CD4-positive, alpha-beta T cell treated with Interleukin-21 for 1 hour (primary cell): ENCODE measurements at places on chromosomes 2 and 18.

GRCh38 chr2:216858312-216858711 is 1.6 kb downstream of the TNP1 start:
- DNase-seq: no peak

- no peak for DNase-seq
Measured at GRCh38 chr2:141513853-141514252, 617.0 kb downstream of the LRP1B start.

DNA sequence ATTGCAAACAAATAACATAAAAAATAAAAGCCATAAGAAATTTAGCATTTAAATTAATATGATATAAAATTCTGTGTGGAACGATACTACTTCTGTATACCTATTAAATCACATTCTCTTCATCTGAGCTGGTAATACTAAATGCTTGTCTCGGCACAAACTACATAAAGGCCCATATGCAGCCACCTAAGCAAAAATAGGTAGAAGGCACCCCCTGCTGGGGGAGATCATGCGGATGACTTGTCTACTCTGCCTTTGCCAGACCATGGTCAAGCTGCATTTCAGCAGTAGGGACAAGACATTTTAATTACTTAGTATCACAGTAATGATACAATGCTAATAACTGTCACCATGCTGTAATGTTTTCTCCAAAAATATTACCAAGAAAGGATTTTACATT is 108.0 kb downstream of the CDH19 start:
- DNase-seq: no peak

GRCh38 chr2:120632796-120633646 is 102.6 kb upstream of the GLI2 start:
- no peak for DNase-seq

- no peak for DNase-seq
Measured at GRCh38 chr2:9535177-9535576, 20.5 kb downstream of the ADAM17 start.

GRCh38 chr2:198376677-198377076 is 572.3 kb downstream of the PLCL1 start:
- DNase-seq: no peak

DNA sequence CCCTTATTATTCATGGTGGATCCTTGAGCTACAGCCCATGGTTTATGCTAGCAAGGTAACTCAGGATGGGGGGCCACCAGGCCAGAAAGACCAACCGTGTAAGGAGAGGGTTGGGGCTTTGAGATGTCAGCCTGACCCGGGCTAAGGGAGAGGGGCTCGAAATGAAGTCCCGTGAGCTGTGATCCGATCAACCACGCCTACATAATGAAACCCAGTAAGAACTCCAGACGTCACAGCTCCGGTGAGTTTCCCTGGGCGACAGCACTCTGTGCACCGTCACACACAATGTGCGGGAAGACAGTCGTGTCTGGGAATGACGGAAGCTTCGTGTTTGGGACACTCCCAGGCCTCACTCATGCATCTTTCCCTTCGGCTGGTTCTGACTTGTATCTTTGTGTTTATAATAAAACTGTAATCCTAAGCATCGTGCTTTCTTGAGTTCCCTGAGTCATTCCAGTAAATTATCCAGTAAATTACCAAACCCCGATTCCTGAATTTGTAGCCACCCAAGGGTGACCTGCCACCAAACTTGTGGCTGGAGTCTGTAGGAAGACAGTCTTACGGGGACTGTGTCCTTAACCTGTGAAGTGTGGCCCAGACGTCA is 44.2 kb downstream of the CYP27C1 start:
- DNase-seq: no peak

GRCh38 chr18:26504831-26505230 is 43.5 kb downstream of the KCTD1 start:
- DNase-seq: no peak

GRCh38 chr18:13611142-13611600 is 115.2 kb downstream of the FAM210A start:
- DNase-seq: peak; percentile 64

- DNase-seq: no peak
Measured at GRCh38 chr2:124836416-124836815, 811.3 kb downstream of the CNTNAP5 start.

GRCh38 chr18:60893355-60894097 is 439.7 kb upstream of the CDH20 start:
- DNase-seq: no peak

- DNase-seq: no peak
Measured at GRCh38 chr2:16125614-16126516, 185.5 kb downstream of the MYCN start.

DNA sequence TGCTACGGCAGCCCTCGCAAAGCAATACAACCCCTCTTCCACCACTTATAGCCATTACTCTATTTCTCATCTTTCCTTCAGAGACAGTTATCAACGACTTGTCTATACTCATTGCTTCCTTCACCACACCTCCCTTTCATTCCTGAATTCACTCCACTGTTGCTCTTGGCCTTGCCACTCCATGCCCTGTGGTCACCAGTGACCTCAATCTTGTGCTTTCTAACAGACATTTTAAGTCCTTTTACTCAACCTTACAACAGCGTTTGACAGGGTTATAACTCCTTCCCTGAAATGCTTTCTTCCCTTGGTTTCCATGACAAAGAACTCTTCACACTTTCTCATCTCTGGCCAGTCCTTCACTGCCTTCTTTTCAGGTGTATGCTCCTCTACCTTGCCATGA is 90.6 kb upstream of the CCDC141 start:
- DNase-seq: no peak

DNA sequence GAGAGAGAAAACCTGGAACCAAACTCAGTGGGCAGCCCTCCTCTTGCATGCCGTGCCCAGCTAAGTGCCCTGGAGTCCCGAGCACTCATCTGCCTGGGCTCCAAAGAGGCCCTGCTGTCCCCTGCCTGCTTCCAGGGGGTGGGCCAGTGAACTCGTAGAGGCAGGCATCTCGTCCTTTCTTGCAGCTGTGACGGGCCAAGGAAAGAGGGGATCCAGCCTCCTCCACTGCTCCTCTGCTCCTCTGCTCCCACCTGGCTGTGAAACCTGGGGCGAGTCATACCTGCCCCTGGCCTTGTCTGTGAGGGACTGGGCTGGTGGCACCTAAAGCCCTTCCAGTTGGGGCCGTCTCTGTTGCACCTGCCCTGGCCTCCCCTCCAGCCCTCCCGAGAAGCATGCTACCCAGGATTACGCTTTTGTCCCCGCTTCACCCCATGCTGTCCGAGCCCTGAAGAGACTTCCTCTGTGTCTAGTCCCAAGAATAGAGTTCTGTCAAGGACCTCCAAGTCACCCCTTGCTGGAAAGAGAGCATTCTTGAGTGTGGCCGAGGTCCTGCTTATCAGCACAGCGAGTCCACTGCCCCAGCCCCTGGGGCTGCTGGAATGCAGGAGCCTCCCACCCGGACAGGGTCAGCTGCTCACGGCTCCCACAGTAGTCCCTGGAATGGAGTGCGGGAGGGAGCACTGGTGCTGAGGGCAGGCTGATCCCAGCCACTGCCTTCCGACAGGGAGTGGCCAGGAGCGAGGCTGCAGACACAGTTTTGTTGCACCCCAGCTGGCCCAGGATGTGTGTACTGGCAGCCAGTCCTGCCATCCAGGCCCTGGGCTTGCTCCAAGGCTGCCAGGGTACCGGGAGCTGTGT is 14.3 kb downstream of the KCNK3 start:
- DNase-seq: no peak

DNA sequence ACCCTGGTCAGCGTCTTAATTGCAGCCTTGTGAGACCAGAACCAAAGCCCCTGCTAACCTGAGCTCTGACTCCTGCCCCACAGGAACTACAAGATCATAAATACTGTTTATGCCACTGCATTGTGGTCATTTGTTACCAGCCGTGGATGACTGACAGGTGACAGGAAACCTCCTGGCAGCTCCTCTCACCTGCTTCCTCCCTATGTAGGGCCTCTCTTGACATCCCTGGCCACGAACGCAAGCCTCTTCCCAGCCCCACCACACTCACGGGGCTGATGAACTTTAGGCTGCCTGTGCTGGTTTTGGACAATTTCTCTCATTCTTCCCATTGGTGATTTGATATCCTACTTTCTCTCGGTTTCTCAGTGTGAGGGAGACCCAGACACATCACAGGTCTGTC is 357.2 kb upstream of the MYT1L start:
- DNase-seq: no peak

- DNase-seq: no peak
Measured at GRCh38 chr2:127392133-127392827, 4.5 kb upstream of the MAP3K2 start.

- peak; percentile 1 for DNase-seq
Measured at GRCh38 chr2:146734042-146734820, 1110.6 kb upstream of the ACVR2A start.

DNA sequence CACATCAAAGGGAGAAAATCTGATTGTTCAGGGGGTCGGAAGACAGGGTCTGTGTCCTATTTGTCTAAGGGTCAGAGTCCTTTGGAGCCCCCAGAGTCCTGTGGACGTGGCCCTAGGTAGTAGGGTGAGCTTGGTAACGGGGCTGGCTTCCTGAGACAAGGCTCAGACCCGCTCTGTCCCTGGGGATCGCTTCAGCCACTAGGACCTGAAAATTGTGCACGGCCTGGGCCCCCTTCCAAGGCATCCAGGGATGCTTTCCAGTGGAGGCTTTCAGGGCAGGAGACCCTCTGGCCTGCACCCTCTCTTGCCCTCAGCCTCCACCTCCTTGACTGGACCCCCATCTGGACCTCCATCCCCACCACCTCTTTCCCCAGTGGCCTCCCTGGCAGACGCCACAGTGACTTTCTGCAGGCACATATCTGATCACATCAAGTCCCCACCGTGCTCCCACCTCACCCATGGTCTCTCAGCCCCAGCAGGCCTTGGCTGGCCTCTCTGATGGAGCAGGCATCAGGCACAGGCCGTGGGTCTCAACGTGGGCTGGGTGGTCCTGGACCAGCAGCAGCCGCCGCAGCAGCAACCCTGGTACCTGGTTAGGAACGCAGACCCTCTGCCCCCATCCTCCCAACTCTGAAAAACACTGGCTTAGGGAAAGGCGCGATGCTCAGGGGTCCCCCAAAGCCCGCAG is 3.8 kb downstream of the PROC start:
- DNase-seq: no peak

GRCh38 chr18:22601481-22601880 is 183.8 kb upstream of the CTAGE1 start:
- DNase-seq: no peak

- DNase-seq: no peak
Measured at GRCh38 chr2:2992634-2993033, 385.0 kb downstream of the EIPR1 start.

GRCh38 chr18:46141199-46141598 is 37.0 kb downstream of the HAUS1 start:
- no peak for DNase-seq

DNA sequence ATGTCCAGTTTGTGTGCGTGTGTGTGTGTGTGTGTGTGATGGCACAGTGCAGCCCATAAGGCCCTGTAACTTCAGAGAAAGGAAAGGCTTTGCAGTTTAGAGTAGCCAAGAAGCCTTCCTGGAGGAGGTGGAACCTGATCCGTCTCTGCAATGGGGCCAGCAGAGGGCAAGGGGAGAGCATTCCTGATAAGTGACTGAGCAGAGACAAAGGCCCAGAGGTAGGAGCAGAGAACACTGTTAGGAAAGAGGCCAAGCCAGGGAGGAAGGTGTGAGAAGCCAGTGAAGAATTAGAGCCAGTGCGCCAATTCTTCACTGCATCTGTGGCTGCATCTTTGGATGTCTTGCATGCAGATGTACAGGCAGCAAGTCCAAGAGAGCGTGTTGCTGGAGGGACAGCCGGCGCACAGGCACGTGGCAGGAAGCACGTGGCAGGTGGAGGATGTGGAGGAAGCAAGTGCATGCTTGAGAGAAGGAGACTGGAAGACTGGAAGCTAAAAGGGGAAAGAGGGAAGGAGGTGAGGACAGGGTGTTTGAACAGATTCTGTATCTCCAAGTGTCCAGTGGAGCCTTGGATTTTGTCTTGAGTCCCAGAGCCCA is 196.3 kb downstream of the CTIF start:
- no peak for DNase-seq

GRCh38 chr2:220332886-220333285 is 705.5 kb downstream of the SLC4A3 start:
- no peak for DNase-seq

- DNase-seq: peak; percentile 75
Measured at GRCh38 chr2:8514796-8515758, 166.8 kb upstream of the ID2 start.

GRCh38 chr2:191298306-191298705 is 53.1 kb downstream of the MYO1B start:
- no peak for DNase-seq

DNA sequence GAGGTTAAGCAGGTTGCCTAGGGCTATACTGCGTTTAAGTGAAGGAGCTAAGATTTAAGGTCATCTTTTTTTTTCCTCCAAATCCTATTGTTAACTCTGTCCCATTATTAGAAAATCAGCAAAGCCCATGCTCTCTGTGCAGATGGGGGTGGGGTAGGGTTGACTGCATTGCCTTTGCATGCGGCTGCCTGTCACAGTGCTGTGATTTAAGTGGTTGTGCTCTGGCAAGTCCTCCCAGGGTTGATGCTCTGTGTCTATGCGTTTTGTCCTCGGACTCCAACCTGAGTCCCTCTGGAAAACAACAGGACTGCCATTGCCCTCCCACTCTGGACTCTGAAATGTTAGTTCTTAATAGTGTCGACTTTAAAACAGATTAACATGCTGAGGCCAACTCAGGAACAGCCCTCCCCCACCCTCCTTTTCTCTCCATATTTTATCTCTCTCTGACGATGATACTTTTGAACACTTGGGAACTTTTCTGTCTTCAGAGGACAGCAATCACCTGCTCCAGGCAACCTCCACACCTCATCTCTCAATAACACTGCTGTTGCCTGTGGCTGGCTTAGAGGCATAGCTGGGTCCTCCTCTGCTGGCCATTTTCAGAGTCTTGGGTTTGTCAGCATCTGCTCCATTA is 5.8 kb downstream of the FHOD3 start:
- no peak for DNase-seq

DNA sequence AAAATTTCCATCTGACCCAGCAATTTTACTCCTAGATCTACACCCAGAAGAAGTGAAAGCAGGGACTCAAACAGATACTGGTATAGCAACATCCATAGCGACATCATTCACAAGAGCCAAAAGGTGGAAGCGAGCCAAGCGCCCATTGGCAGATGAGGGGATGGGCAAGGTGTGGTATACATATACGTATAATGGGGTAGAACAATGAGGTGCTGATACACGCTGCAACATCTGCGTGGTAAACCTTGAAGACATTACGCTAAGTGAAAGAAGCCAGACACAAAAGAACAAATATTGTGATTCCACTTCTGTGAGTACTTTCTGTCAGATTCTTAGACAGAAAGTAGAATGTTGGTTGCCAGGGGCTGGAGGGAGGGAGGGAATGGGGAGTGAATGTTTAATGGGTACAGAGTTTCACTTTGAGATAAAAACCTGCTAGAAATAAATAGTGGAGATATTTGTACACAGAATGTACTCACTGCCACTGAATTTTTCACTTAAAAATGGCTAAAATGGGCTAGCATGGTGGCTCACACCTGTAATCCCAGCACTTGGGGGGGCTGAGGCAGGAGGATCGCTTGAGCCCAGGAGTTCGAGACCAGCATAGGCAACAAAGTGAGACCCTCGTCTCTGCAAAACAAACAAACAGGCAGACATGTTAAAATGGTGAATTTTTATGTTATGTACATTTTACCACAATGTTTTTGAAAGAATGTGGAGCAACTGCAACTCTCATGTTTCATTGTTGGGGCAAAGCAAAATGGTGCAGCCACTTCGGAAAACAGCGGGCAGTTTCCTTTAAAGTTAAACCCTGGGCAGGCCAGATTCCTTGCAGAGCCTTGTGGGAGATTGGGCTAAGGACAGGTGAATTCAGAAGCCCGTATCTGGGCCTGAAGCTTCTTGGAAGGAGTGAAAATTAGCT is 103.4 kb upstream of the MYCN start:
- no peak for DNase-seq
